ENCODE measurements at places on chromosomes 2 and 18. TPM values are rescaled to one million over a fixed set of nuclear protein-coding genes. Genes with fewer than 3 reads are reported as not detected.

DNA sequence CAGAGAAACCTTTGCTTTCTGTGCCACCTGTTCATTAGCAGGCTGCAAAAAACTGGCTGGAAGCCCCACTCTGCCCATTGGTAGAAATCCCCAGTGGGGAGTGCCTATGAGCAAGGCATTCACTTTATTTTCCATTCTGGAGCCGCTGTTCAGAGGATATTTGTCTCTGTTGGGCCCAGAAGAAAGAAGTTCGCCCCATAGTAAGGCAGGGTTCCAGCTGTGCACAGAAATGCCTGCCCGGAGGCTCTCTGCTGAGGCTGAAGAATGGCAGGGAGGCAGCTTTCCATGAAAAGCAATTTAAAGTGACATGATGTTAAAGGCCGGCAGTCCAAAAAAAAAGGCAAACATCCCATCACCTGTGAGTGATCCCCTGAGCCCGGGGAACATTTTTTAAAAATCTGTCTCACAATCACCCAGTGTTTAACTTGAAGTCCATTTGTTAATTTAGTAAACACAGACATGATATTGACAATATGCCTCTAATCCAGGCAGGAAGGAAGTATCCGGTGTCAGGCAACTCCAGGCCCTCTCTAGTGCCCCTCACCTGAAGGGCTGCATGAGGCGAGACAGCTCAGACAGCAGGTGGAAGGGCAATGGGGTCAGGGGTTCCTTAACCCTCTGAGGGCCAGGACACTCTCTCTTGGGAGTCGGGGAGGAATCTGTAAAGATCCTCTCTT lies 265.1 kb upstream of the SIX2 start:
- DNase-seq: no peak

GRCh38 chr2:181223234-181223633 lies 234.0 kb upstream of the ITGA4 start:
- DNase-seq: no peak

DNA sequence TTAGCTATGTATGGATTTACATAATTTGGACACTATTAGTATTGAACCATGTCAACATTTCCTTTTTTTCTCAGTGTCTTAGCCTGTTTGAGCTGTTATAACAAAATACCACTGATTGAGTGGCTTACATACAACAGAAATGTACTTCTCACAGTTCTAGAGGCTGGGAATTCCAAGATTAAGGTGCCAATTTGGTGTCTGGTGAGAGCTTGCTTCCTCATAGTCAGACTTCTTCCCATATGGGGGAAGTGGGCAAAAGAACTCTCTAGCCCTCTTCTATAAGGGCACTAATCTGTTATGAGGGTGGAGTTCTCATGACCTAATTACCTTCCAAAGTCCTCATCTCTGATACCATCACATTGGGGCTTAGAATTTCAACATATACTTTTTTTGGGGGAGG lies 12.6 kb downstream of the ZNF804A start:
- DNase-seq: no peak

- DNase-seq: no peak
Observed at GRCh38 chr2:8477552-8478470, 204.0 kb upstream of the ID2 start.

DNA sequence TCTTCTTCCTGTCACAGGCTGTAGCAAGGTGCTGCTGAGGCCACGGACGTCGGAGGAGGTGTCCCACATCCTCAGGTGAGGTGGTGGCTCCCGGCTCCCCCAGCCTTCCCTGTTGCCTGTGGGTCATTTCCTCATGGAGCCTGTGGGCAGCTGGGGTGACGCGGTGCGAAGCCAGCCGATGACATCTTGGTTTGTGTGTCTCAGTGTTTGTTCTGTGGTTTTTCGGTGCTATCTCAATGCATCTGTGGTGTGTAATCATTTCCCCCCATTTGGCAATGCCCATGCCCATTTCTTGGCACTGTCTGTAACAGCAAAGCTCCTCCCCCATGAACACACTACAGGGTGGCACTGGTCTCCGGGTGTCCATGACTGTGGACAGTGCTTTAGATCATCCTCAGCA lies 6.6 kb downstream of the D2HGDH start:
- DNase-seq: no peak

DNA sequence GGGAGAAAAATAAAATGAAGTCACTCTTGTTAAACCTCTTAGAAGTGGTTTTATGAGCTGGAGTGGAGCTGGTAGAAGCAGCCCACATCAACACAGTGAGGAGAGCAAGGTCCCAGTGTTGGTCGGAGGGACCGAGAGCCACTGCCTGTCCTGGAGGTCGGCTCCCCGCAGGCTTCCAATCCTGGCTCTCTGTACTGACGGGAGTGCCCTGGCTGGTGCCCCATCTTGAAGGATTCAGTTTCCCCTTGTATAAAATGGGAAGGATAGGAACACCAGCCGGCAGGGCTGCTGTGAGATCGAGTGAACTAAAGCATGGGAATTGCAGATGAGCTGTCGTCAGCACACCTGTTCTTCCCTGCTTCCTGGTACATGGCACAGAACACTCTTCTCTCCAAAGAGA lies 104.3 kb upstream of the ID2 start:
- DNase-seq: no peak

- DNase-seq: no peak
Observed at GRCh38 chr2:58156780-58157179, 84.3 kb downstream of the FANCL start.

DNA sequence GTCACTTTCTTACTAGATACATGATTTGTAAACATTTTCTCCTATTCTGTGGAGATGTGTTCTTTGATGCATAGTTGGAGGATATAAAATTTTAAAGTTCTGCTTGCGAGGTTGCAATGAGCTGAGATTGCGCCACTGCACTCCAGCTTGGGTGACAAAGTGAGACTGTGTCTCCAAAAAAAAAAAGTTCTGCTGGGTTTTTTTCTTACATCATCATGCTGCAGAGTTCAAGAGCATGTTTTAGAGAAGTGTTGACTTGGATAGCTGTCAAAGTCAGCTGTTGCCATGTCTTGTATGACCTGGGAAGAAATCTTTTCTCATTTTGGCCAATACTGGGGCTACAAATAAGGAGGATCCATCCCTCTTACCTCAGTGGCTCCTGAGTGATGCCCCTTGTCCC lies 71.3 kb downstream of the UGGT1 start:
- no peak for DNase-seq

- DNase-seq: no peak
Observed at GRCh38 chr2:196597531-196597930, 42.0 kb upstream of the CCDC150 start.

DNA sequence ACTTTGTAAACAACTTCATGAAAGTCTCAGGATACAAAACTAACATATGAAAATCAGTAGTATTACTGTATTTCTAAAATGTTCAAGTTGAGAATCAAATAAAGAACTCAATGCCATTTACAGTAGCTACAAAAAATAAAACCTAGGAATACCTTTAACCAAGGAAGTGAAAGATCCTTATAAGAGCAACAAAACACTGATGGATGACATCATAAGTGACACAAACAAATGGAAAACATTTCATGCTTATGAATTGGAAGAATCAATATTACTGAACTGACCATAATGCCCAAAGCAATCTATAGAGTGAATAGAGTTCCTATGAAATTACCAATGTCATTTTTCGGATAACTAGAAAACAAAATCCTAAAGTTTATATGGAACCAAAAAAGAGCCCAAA lies 1038.1 kb downstream of the SUCLG1 start:
- DNase-seq: no peak

GRCh38 chr2:352696-353095 lies 64.8 kb upstream of the ALKAL2 start:
- DNase-seq: no peak

- no peak for DNase-seq
Observed at GRCh38 chr2:226383461-226383860, 416.2 kb downstream of the IRS1 start.

DNA sequence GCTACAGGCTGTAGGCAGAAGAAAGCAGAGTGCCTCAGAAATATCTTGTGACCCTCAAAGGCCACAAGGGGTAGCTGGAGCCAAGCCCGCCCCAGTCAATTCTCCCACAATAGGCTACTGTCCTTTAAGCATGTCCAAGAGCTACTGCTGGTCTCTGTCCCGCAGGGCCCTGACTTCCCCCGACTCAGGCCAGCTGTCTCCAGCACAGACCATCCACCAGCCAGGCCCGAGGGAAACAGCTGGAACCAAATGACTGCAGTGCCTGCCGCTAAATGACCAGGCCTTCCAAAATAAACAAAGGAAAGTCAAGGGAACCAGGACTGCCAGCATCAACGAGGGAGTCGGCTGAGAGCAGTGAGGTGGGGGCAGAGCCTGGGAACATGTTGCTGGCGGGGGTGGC lies 36.7 kb downstream of the MCFD2 start:
- DNase-seq: peak; percentile 62

DNA sequence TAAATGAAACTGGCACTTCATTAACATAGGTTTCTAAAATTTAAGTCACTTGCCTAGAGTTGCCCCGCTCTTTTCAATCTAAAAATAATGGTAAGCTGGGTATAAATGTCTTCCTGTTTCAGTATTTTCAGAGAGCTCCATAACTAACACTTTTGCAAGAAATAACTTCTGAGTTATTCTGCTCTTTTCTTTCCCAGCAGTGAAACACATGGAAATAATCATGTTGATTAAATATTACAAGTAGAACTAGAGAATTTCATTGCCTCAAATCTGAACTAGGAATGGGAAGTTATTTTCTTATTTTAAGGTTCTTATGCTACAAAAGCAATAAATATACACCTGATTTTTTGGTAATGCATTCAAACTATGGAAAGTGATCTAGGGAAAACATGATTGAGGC lies 257.4 kb downstream of the IKZF2 start:
- DNase-seq: no peak

DNA sequence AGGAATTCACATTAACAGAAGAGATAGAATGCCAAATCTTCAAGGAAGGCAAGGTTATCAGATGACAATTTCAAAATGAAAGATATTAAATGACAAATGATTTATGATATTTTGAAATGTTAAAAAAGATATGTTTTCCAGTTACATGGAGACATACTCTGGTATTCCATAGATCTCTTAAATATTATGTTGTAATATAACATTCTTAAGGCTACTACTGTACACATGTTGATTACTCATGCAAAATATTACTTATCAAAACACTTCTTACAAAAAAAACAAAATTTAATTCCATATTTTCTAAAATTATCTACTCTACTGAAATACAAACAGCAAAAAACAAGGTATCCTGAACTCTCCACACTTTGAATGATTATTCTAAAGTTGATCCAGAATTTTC lies 22.9 kb downstream of the RTTN start:
- DNase-seq: no peak

DNA sequence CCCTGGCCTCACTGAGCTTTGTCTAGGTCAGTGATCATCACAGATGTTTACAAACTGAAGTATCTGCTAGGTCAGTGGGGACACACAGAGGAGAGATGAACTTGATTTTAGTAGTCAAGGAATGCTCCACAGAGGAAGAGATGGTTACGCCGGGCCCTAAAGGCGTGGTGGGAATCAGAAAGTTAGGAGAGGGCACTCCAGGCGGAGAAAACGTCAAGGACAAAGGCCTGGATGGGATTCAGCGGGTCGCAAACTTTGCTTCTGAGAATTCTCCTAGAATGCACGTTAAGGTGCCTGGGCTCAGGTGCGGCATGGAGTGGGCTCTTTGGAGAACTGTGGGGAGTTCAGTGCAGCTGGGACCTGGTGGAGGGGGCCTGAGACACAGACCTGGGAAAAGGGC lies 78.8 kb downstream of the TMEM17 start:
- no peak for DNase-seq

- no peak for DNase-seq
Observed at GRCh38 chr2:128667391-128667790, 348.7 kb upstream of the HS6ST1 start.

- DNase-seq: no peak
Observed at GRCh38 chr2:55152475-55153412, 79.3 kb downstream of the CLHC1 start.

GRCh38 chr18:6616981-6617380 lies 112.5 kb upstream of the ARHGAP28 start:
- DNase-seq: no peak

- peak; percentile 46 for DNase-seq
Observed at GRCh38 chr2:28979576-28980366, 1.3 kb upstream of the TOGARAM2 start.

- no peak for DNase-seq
Observed at GRCh38 chr18:21398121-21398520, 156.1 kb downstream of the GREB1L start.

- no peak for DNase-seq
Observed at GRCh38 chr2:114010001-114010400, 120.1 kb downstream of the ACTR3 start.

Gene IGFBP2
- 208 TPM for total RNA-seq

Gene FECH
- 16.5 TPM for total RNA-seq

Gene AQP4
- total RNA-seq: not detected

Gene MDH1B
- 0.98 TPM for total RNA-seq

Gene FSIP2
- 56.4 TPM for total RNA-seq

Gene LYPD6
- 1.5 TPM for total RNA-seq

Gene MAB21L4
- not detected for total RNA-seq

Gene REG3G
- not detected for total RNA-seq

Gene HNMT
- total RNA-seq: not detected

Gene MSTN
- total RNA-seq: not detected

Gene LRATD1
- 19.4 TPM for total RNA-seq

Gene SDC1
- 0.93 TPM for total RNA-seq

Gene KIAA2012
- not detected for total RNA-seq

Gene COL4A3
- total RNA-seq: not detected
